SK-N-SH (cell line): ENCODE measurements at places on chromosomes 6 and 20.

GRCh38 chr20:63067266-63067635 is 60.5 kb upstream of the BHLHE23 start:
- no peak overlapping the region for H3K27ac ChIP-seq
- no peaks in the 10 kb centered on the region for H3K4me1 ChIP-seq
- DNase-seq: no peak

GRCh38 chr6:159119791-159120190 is 49.4 kb upstream of the FNDC1 start:
- H3K27ac ChIP-seq: no peak overlapping the region
- H3K27me3 ChIP-seq: peaks cover 16% of the 10 kb centered on the region; the same call in 1 of the 2 replicates
- H3K4me1 ChIP-seq: no peaks in the 10 kb centered on the region
- no peak for DNase-seq
- H3K4me3 ChIP-seq: no peak overlapping the region

DNA sequence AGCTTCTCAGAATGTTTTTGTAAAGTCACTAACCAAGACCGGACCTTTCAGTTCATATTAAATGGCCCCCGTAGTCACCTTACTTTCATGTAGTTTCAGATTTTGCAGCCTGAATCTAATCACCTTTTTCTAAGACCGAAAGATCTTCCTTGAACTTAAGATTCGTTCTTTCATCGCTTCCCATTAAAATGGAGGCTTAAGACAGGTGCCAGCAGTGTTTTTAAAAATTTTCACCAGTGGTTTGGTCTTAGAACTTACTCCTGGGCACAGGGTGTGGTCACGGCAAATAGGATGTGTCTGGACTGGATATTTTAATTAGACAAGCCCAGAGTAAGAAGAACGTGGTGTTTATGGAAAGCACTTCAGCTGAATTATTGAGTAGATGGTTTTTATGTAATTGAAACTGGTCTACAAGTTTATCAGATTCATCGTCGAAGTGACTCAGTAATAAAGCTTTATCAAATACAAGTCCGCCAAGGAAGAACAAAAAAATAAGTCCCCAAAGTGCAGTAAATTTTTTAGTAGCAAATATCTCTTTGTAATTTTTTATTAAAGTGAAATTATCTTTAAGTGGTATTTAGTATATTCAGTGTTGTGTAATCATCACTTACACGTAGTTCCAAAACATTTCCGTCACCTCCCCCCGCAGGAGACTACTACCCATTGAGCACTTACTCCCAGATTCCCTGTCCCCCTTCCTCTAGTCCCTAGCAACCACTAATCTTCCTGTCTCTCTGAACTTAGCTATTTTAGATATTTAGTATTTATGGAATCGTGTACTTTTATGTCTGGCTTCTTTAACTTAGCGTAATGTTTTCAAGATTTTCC is 868 bp downstream of the SRSF3 start:
- H3K27me3 ChIP-seq: no peaks in the 10 kb centered on the region
- peaks cover 25% of the 10 kb centered on the region for H3K4me1 ChIP-seq
- peaks cover 52% of the 10 kb centered on the region for H3K36me3 ChIP-seq
- peak; percentile 43 for DNase-seq

DNA sequence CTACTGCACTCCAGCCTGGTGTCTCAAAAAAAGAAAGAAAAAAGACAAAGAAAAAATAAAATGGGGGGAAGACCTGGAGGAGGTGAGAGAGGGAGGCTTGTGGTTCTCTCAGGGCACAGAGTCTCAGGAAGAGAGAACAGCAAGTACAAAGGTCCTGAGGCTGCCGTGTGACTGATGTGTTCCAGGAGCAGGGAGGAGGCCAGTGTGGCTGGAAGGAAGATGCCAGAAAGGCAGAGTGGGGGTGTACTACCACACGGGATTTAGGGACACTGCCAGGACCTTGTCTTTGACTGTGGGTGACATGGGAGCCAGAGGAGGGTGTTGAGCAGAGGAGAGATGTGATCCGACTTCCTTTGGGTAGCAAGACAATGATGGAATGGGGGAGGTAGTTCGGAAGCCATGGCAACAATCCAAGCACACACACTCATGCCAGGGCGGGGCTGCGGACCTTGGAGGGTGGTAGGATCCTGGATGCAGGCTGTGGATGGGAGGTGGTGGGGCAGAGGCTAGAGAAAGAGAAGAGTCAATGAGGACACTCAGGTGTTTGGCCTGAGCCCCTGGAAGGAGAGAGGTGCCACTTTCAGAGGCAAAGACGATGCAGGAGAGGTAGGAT is 136.4 kb upstream of the PTPN1 start:
- H3K4me3 ChIP-seq: no peak overlapping the region
- H3K27ac ChIP-seq: no peak overlapping the region
- H3K4me1 ChIP-seq: 0 out of 2 replicates have a peak, but pooled peaks cover 8% of the 10 kb centered on the region
- H3K27me3 ChIP-seq: no peaks in the 10 kb centered on the region
- no peak for DNase-seq
- no peaks in the 10 kb centered on the region for H3K36me3 ChIP-seq

DNA sequence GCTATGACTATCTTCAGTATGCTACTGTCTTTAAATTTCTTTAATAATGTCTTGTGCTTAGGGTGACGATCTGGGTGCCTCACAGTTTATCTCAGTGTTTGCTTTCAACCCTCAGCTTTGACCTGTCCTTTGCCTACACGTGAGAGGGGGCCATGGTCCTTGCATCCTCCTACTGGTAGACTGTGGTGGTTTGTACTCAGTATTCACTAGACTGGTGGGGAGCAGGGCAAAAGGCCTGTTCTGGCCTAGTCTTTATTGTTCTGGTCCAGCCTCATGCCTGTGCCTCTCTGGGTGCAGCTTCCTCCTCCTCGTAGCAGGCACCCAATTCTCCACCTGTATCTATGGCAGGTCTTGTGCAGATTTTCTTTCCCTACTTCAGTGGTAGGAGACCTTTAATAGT is 354.9 kb downstream of the CD109 start:
- H3K4me3 ChIP-seq: no peak overlapping the region
- H3K27ac ChIP-seq: no peak overlapping the region
- H3K4me1 ChIP-seq: no peaks in the 10 kb centered on the region
- H3K36me3 ChIP-seq: no peaks in the 10 kb centered on the region
- no peaks in the 10 kb centered on the region; the same call in 1 of the 2 replicates for H3K27me3 ChIP-seq

DNA sequence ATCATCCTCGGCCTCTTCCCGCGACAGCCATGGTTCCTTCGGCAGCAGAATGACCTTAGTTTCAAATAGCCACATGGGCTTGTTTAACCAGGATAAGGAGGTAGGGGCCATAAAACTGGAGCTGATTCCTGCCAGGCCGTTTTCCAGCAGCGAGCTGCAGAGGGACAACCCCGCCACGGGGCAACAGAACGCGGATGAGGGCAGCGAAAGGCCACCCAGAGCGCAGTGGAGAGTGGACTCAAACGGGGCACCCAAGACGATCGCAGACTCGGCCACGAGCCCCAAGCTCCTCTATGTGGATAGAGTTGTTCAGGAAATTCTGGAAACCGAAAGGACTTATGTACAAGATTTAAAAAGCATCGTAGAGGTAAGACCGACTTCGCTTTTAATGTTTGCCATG is 131.8 kb upstream of the MTHFD1L start:
- no peak overlapping the region for H3K4me3 ChIP-seq
- DNase-seq: no peak
- H3K27ac ChIP-seq: no peak overlapping the region
- H3K27me3 ChIP-seq: peaks cover 7% of the 10 kb centered on the region; the same call in 1 of the 2 replicates
- H3K36me3 ChIP-seq: no peaks in the 10 kb centered on the region

DNA sequence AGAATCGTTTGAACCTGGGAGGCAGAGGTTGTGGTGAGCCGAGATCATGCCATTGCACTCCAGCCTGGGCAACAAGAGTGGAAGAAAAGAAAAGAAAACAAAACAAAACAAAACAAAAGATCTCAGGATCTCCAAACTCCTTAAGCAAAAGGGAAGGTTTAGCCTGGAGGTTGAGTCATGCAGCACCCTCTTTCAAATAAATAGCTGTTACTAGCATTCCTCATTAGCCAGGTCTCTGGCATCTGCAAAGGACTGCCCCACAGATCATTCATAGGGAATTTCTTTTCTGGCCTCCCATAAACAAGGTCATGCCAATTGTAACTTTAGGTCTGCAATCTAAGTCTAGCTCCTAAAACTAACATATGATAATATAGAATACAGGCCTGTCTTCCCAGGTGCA is 37.2 kb downstream of the EDN1 start:
- H3K27me3 ChIP-seq: no peaks in the 10 kb centered on the region
- H3K27ac ChIP-seq: peak overlapping the region; percentile 25; the same call in 1 of the 2 replicates
- H3K36me3 ChIP-seq: no peaks in the 10 kb centered on the region
- H3K4me1 ChIP-seq: no peaks in the 10 kb centered on the region
- DNase-seq: no peak

DNA sequence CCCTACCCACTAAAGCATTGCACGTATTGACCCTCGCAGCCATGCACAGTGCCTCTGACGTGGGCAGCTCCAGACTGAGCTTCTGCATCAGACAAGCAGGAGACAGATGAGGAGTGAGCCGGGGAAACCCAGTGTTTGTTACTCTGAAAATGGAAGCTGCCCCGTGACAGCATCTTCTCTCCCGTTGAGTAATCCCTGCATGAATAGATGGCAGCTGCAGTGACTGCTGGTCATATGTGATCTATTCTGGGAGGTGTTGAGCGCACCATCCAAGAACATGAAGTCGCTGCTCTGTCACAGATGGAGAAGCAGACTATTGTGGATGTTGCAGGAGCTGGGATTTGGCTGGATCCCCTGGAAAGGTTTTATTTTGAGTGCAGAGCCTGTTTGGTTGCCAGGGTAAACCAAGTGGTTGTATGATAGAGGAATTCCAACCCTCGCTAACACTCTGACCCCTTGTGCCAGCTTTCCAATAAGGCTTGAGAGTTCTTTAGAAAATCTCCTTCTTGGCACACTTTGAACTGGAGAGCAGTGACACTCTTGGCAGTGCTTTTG is 242.2 kb downstream of the NRN1 start:
- H3K36me3 ChIP-seq: no peaks in the 10 kb centered on the region
- no peak overlapping the region for H3K27ac ChIP-seq
- no peak for DNase-seq
- H3K4me1 ChIP-seq: no peaks in the 10 kb centered on the region
- H3K27me3 ChIP-seq: no peaks in the 10 kb centered on the region

DNA sequence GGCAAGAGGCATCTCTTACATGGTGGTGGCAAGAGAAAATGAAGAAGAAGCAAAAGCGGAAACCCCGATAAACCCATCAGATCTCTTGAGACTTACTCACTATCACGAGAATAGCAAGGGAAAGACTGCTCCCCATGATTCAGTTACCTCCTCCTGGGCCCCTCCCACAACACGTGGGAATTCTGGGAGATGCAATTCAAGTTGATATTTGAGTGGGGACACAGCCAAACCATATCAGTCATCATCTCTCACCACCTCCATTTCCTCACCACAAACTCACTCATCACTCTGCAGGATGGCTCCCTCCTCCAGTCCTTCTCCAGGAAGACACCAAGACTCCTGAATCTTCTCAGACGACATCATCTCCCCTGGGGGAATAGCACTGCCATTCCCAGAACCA is 25.8 kb upstream of the SLC16A10 start:
- no peak for DNase-seq
- no peak overlapping the region for H3K27ac ChIP-seq
- no peak overlapping the region for H3K4me3 ChIP-seq
- no peaks in the 10 kb centered on the region for H3K36me3 ChIP-seq
- no peaks in the 10 kb centered on the region; the same call in 1 of the 2 replicates for H3K4me1 ChIP-seq

DNA sequence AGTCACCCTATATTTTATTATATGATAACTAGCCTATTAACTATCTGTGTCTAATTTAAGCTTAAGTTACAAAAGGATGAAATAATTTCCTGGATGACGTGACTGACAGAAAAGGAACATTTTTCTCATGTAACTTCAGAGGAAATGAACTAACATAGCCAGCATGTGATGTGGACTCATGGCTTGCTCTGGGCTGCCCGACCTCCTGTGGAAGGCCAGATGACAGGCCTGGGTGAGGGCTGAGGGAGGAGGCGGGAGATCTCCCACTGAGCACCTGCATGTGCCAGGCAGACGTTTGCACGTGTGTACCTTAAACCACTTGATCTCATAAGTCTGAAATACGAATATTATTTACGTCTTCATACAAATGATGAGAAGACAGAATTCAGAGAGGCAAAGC is 321.1 kb downstream of the SYNE1 start:
- no peak overlapping the region; the same call in 1 of the 2 replicates for H3K27ac ChIP-seq
- peaks cover 40% of the 10 kb centered on the region for H3K36me3 ChIP-seq
- DNase-seq: no peak
- peaks cover 19% of the 10 kb centered on the region; the same call in 1 of the 2 replicates for H3K4me1 ChIP-seq
- H3K27me3 ChIP-seq: no peaks in the 10 kb centered on the region

DNA sequence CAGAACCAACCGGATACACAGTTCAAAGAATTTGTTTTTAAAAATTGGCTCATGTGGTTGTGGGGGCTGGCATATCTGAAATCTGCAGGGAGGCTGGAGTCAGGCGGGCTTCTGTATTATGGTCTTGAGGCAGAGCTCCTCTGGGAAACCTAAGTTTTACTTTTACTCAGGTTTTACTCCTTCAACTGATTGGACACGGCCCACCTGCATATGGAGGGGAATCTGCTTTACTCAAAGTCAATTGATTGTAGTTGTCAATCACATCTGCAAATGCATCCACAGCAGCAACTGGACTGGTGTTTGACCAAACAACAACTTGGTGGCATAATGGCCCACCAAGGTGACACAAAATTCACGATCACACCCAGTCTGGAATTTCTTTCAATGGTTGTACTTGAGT is 103.4 kb downstream of the ERMARD start:
- H3K36me3 ChIP-seq: no peaks in the 10 kb centered on the region
- H3K27me3 ChIP-seq: no peaks in the 10 kb centered on the region
- H3K4me1 ChIP-seq: no peaks in the 10 kb centered on the region
- no peak for DNase-seq
- H3K27ac ChIP-seq: no peak overlapping the region
- no peak overlapping the region for H3K4me3 ChIP-seq

- H3K4me3 ChIP-seq: no peak overlapping the region
- H3K27ac ChIP-seq: no peak overlapping the region
- no peaks in the 10 kb centered on the region for H3K27me3 ChIP-seq
- H3K36me3 ChIP-seq: no peaks in the 10 kb centered on the region
- H3K4me1 ChIP-seq: peaks cover 11% of the 10 kb centered on the region; the same call in 1 of the 2 replicates
These were observed 293.9 kb downstream of the QKI start for GRCh38 chr6:163708466-163708865.

- 0 out of 2 replicates have a peak, but pooled peaks cover 6% of the 10 kb centered on the region for H3K4me1 ChIP-seq
- no peaks in the 10 kb centered on the region for H3K27me3 ChIP-seq
- no peak for DNase-seq
- H3K4me3 ChIP-seq: no peak overlapping the region
- H3K27ac ChIP-seq: no peak overlapping the region
These were observed 3.7 kb upstream of the SH3BGRL2 start for GRCh38 chr6:79627422-79627821.

GRCh38 chr6:169778646-169779045 is 27.2 kb downstream of the ERMARD start:
- no peak overlapping the region for H3K27ac ChIP-seq
- no peak for DNase-seq
- H3K27me3 ChIP-seq: no peaks in the 10 kb centered on the region
- H3K4me1 ChIP-seq: no peaks in the 10 kb centered on the region
- H3K36me3 ChIP-seq: peaks cover 36% of the 10 kb centered on the region; the same call in 1 of the 2 replicates

DNA sequence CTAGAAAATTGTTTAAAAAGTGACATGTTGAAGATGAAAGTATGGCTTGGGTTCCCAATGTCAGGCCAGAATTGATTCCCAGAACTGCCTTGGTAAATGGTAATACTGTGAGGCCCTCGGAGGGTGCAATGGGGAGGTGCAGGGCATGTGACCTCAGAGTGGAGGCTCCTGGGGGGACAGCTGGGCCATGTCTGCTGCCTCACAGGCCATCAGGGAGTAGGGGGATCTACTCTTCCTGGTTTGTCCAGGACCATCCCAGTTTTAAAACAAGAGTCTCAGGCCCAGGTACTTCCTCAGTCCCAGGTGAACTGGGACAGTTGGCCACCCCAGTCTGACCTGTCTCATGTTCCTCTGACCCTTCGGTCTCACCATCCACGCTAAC is 55.3 kb upstream of the SNX9 start:
- peaks cover 12% of the 10 kb centered on the region for H3K4me1 ChIP-seq
- no peaks in the 10 kb centered on the region for H3K36me3 ChIP-seq
- H3K27me3 ChIP-seq: no peaks in the 10 kb centered on the region
- H3K4me3 ChIP-seq: no peak overlapping the region
- DNase-seq: no peak
